Activated T-cell treated with anti-CD3 and anti-CD28 coated beads, Interleukin-2, amount 50 U/mL, for 4 hours (primary cell): ENCODE measurements at places on chromosomes 1 and 21.

DNA sequence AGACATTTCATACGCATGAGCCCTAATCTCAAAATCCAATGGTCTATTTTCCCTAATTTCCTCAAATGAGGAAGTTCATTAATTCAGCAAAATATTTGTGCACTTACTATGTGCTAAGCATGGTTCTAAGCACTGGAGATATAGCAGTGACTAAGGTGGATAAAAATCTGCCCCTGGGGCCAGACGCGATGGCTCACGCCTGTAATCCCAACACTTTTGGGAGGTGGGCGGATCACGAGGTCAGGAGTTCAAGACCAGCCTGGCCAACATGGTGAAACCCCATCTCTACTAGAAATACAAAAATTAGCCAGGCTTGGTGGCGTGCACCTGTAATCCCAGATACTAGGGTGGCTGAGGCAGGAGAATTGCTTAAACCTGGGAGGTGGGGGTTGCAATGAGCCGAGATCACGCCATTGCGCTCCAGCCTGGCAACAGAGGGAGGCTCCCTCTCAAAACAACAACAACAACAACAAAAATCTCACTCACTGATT is 4.3 kb upstream of the MIIP start:
- no peak for DNase-seq

- no peak for DNase-seq
These were observed 5.6 kb downstream of the COL8A2 start for GRCh38 chr1:36119456-36119855.

- no peak for DNase-seq
These were observed 25.2 kb downstream of the LAMC1 start for GRCh38 chr1:183048087-183049085.

DNA sequence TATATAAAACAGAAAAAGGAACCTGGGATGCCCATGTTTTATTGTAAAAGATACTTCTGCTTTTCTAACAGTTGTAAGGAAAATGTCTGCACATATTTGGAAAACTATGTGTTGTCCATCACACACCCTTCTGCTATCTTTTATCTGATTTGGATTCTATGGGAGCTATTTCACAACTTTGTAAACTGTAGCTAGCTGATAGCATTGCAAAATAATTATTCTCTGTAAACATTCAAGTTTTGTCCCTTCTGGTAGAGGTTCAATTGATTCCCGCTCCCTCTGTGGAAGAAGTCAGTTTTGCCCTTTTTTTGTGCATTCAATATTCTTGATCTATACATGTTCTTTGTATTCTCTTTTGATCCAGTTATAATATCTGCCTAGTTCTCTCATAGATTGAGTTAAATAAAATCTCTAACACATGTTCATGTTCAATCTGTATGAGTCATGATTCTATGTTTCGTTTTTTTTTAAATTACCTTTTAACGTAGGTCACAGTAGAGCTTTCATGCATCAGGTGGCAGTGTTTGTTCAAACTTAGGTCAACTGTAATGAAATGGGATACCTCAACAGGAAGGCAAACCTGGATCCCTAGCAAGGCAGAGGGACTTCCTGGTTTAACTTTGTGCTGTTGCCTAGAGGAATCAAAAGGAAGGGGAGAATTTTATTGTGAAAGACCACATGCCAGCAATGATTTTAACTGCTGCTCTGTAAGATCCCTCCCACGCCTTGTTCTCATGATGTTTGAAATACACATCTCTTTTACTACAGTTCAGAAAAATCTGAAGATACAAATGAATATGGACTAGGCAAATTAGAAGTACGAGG is 26.0 kb upstream of the BCL9 start:
- DNase-seq: no peak

DNA sequence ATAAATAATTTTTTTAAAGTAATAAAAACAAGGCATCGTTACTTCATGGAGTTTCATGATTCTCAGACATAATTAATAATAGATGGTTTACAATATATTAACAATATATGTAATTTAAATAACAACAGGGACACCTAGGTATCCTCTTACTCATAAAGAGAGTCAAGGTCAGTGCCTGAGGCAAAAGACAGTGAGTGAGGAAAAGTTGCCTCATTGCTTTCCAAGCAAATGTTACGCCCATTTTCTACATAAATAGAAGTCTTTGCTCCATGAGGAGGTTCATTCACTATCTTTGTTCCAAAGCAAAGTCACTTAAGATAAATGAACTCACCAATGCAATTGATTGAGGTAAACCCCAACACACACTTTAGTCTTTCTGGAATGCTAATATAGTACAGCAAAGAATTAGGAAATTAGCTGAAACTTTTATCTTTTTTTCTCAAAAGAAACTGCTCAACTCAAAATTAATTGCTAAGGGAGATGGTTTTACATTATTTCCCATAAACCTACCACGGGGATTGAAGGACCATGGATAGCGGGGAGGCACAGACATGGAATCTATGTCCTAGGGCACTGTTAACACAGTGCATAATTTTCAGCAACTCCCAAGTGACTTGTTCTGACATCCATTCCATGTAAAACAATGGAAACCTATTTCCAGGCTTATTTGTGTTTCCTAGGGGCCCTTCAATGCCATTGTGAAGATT is 19.6 kb downstream of the BCL9 start:
- DNase-seq: no peak

DNA sequence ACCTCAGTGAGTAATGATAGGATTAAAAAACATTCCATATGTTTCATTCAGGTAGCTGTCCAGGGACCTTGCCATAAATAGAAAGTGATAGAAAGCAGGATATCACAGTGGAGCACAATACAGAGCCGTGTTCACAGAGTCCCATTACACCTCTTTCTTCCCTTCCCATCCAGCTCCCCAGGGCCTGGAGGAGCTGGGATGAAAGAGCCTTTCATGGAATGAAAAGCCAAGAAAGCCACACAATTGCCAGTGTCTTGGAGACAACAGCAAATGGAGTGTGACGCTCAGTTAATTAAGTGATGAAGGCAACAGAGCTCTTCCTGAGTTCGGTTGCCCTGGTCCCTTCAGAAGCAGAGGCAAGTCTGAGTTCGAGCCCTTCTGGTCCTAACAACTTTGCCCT is 387.3 kb upstream of the PLXNA2 start:
- no peak for DNase-seq

- DNase-seq: no peak
These were observed 138.0 kb downstream of the TRABD2B start for GRCh38 chr1:47859092-47859743.

DNA sequence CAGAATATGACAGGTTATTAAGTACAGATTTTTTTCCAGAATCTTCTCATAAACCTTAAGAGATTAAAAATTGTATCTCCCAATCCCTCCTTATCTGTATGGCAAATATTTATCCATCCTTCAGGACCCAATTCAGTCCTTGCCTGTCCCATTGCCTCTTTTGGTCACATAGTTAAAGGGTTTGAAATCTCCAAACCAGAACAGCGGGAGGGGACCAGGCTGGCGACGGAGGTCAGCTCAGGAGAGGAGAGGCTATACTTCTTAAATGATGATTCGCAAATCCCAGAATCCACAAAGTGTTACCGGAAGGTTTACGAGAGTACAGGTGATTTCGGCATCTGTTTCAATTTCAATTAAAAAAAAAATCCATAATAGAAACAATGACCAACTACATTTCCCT is 572.7 kb downstream of the SMYD3 start:
- DNase-seq: no peak

- no peak for DNase-seq
These were observed 17.5 kb upstream of the SPSB1 start for GRCh38 chr1:9275161-9275560.

GRCh38 chr1:15154480-15155036 is 1.0 kb downstream of the TMEM51 start:
- DNase-seq: no peak

- no peak for DNase-seq
These were observed 34.5 kb downstream of the SPATA21 start for GRCh38 chr1:16402742-16403141.

DNA sequence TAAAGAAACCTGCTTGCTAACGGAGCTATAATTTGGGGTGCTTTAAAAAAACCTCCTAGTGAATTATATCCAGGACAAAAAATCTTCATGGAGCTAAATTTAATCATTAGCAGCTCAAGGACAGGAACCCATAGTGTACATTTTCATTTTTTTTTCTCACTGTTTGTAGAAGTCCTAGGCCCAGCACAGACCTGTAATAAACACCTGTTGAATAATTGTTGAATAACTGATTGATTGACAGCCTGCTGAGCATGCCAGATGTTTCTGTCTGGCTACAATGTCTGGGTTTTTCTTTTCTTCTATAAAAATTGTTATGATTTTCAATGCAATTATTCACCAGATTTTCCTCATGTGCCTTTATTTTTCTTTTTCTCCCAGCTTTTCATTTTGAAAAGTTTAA is 10.9 kb upstream of the GALNT2 start:
- no peak for DNase-seq

GRCh38 chr21:25487046-25487594 is 120.2 kb downstream of the MRPL39 start:
- DNase-seq: no peak

DNA sequence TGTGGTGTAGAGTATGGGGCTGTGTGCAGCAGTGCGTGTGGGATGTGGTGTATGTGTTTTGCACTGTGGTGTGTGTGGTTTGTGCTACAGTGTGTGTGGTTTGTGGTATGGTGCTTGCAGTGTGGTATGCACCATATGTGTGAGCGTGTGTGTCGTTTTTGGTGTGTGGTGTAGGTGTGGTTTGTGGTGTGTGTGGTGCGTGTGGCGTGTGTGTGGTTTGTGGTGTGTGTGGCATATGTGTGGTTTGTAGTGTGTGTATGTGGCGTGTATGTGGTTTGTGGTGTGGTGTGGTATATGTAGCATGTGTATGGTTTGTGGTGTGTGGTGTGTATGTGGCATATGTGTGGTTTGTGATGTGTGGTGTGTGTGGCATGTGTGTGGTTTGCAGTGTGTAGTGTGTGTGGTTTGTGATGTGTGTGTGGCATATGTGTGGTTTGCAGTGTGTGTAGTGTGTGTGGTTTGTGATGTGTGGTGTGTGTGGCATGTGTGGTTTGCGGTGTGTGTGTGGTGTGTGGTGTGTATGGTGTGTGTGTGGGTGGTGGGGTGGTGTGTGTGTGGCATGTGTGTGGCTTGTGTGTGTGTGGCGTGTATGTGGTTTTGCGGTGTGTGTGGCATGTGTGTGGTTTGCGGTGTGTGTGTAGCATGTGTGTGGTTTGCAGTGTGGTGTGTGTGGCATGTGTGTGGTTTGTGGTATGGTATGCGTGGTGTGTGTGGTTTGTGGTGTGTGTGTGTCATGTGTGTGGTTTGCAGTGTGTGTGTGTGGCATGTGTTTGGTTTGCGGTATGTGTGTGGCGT is 53.5 kb upstream of the TRAPPC10 start:
- DNase-seq: no peak

GRCh38 chr1:47563201-47563600 is 125.4 kb downstream of the FOXD2 start:
- DNase-seq: no peak

DNA sequence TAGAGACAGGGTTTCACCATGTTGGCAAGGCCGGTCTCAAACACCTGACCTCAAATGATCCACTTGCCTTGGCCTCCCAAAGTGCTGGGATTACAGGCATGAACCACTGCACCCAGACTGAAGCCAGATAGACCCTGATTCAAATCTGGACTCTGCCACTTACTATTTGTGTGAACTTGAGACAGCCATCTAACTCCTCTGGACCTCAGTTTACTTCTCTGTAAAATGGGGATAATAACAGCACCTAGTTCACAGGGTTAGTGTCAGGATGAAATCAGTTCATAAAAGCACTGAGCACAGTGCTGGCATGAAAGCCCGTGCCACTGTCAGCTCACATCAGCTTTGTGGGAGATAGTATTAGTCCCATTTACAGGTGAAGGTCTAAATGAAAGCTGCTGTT is 28.5 kb downstream of the RAB3B start:
- no peak for DNase-seq

GRCh38 chr1:229672246-229672645 is 46.2 kb downstream of the URB2 start:
- DNase-seq: no peak

DNA sequence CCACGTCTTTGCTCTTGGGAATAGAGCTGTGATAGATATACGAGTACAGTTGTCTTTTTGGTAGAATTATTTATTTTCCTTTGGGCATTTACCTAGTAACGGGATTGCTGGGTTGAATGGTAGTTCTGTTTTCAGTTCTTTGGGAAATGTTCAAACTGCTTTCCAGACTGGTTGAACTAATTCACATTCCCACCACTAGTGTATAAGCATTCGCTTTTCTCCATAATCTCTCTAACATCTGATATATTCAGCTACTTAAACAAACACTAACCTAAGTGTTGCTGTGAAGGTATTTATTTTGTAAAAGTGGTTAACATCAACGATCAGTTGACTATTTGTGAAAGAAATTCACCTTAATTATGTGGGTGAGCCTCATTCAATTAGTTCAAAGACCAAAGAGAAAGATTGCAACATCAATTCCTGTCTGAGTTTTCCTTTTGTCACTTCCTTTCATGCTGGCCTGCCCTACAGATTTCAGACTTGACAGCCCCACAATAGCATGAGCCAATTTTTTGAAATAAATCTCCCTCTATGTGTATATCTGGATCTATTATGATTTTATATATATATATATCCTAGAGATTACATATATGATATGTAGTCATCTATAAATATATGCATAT is 26.7 kb upstream of the DUSP10 start:
- no peak for DNase-seq

GRCh38 chr1:18927654-18928272 is 25.4 kb upstream of the ALDH4A1 start:
- no peak for DNase-seq

DNA sequence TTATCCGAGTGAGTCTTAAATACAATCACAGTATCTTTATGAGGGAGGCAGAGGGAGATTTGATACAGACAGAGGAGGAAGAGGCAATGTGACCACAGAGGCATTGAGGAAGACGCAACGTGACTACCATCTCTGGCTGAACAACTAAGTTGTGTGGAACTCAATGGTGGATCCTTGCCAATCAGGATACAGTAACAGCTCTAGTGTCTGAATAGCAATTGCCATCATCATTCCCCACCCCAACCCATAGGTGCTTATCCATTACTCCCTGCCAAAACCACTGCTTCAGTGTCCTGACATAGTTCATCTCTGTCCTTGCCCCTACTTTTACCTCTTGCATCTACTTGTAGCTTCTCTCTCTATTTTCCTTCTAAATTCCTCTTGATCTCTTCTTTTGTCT is 20.5 kb upstream of the RHBDL2 start:
- no peak for DNase-seq
